ENCODE measurements at places on chromosomes 4 and X.

DNA sequence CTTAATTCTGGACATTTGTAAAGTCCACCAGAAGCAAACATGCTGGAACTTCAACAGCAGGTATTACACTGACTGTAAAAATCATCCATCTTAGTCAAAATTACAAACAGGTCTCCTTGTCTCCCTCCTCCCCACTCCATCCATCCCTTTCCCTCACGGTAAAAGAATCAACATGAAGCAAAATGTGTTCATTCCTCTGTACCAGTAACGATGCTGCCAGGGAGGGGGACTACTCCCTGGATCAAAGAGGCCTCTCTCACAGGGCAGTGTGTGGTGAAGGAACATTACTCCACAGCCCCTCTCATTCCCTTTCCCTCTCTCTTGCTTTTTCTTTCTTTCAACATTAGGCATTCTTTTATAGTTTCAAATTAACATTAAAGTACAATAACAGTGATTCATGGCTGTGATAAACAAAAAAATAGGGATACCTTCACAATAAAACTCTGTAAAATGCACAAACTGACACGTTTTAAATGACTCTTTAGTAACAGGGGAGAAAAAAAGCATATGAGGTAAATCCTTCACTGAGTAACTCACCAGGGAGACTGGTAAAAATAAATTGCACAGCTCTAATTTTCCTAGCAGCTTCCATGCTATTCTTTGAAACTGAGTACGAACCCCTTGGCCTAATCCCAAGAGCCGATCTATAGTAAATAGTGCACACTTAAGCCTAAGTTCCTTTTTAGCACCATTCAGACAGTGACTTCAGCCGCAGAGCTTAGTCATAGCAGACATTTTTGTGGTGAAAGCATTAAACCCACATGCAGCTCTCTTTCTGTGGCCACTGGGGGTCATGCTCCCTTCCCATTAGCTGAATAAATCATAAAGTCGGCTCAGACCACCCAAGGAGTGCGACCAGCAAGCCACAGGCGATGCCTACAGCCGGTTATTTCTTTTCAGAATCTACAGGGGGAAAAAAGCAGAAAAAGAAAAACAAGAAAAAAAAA lies 215.6 kb upstream of the GYPA start:
- DNase-seq, result no peak

- no peak for DNase-seq
Observed at GRCh38 chr4:24328310-24328709, 256.0 kb downstream of the DHX15 start.

GRCh38 chrX:35617836-35618235 lies 180.3 kb upstream of the MAGEB16 start:
- DNase-seq, result no peak

DNA sequence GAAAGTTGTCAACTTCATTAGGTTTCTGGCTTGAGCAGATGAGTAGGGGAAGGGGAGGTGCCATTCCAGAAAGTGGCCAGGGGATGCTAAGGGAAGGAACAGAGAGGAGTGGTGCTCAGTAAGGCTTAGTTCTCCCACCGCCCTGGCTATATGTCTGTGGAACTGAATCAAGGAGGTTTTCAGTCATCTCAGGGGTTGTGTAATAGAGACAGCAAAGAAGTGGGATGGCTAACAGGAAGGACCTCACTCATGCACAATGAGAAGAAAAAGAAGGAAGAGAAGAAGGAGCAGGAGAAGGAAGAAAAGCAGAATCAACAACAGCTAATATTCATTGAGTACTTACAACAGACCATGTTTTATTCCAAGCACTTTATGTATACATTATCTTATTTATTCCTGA lies 368.7 kb downstream of the MID1IP1 start:
- DNase-seq, result no peak
